ENCODE measurements at places on chromosomes 7 and 10.

- DNase-seq = no peak
Measured at GRCh38 chr10:3287572-3288445, 115.2 kb upstream of the PITRM1 start.

DNA sequence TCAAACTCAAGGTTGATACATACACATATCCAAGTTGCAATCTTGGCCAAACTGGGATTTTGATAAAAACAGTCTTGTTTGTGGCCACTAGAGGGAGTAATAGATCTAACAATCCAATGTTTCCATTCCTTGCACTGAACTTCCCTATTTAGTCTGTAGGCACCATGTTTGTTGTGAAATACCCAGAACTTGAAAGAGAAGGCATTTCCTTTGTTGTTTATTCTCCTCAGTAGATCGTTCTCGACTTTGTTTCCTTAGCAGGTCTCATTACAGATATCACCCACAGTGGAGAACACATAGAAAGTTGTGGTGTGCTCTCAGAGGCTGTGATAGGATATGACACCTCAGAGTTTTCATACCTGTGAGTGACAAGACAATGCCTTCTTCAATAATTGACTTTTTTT is 70.3 kb upstream of the MXI1 start:
- DNase-seq = peak; percentile 17

DNA sequence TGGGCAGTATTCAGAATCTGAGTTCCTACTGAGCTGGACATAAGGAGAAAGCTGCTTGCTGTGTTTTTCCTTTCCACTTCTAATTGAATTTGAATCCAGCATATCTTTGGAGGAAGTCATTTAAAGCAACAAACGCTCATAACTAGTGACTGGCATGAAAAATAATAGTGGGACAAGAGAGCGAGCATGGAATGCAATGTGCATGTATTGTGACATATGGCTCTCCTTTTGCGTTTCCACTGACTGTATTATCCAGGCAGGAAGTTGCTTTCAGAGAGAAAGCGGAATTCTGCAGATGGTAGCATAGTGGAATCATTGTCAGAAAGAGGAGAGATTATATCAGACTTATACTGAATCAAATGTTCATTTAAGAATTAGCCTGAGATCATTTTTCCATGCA is 368.6 kb downstream of the REEP3 start:
- DNase-seq = no peak

- DNase-seq = no peak
Measured at GRCh38 chr7:16753932-16754855, 639 bp downstream of the TSPAN13 start.

GRCh38 chr10:96646301-96646700 is 59.5 kb upstream of the TM9SF3 start:
- no peak for DNase-seq

GRCh38 chr7:97025983-97026714 is 1.5 kb upstream of the DLX5 start:
- no peak for DNase-seq

DNA sequence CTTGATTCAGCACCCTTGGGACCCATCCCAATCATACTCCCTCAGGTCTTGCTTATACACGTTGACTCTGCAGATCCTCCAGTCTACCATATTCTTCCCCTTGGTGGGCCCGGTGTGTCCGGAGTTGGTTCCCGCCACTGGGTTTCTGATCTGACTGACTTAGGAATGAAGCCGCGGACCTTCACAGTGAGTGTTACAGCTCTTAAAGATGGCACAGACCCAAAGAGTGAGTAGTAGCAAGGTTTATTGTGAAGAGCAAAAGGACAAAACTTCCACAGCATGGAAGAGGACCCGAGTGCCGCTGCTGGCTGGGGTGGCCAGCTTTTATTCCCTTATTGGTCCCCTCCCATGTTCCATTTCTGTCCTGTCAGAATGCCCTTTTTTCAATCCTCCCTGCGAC is 5.9 kb upstream of the GDF10 start:
- DNase-seq = no peak

DNA sequence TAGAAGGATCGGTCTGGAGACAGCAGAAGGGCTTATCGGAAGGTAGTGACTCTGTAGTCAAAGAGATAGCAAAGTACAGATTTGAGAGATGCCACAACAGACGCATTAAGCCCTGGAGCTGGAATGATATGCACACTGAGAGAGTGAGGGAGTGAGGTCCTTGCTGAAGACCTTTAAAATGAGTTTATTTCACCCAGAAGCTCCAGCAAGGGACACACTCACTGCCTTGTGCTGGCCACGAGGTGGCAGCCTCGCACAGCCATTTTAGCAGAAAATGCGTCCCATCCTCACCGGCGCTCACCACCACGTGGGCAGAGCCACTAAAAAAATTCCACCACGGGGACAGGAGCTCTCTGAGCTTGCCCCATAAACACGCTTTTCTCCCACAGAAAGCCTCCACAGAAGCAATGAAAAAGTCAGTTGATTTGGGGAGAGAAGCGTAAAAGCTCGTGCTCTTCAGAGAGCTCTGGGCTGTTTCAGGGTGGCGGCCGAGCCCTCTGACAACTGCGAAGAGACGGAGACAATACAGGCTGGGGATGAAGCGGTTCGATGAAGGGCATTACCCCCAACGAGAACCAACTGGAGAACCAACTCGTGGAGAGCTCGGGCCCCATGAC is 163.0 kb upstream of the KLF14 start:
- DNase-seq = peak; percentile 65

DNA sequence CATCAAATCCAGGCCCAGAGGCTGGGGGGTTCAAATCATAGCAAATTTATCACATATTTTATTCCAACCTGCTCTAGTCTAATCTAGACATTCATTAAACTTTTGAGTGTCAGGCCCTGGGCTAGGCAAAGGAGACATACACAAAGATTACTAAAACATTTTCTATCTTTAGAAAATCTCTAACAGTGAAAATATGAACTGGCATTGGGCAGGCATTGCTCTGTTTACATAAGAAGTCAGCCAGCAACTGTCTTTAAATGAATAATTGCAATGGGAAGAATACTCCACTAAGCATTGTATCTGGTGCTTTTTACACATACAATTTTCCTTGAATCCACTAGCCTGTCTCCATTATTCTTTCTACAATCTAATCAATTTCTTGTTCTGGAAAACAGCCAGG is 222.5 kb upstream of the LRRN3 start:
- DNase-seq = no peak

DNA sequence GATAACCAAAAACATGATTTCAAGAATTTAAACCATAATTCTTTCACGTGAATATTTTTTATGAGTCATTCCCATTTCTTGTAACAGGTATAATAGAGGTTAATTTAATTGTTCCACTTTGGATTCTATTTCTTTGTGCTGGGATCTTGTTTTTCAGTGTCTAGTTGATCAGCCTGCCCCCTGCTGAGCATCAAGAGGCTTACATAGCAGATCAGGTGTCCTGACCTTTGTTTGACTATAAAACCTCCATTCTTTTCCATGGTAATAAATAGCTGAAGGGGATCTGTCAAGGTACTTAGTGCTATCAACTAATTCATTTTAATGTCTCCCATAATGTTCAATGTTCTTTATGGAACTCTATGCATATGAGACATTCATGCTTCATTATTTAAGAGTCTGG is 4.9 kb downstream of the COL17A1 start:
- DNase-seq = no peak

DNA sequence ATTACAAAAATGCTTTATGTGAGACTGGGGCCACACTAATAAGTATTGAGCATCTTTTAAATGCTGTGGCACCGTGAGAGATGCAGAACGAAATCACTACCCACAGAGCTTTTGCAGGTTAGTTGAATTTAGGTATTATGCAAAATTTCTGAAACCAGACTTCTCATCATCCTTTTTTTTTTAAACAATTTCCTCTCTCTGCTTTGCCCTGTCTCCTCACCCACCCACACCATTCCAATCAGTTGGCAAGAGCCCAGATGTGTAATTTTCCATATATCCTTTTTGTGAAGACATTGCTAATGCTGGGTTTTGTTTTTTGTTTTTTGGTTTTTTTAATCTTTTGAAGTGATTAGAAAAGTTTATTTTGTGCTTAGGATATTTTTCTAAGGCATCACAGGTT is 1.1 kb downstream of the YAE1 start:
- DNase-seq = no peak

GRCh38 chr10:69807696-69808095 is 6.0 kb downstream of the COL13A1 start:
- DNase-seq = no peak

GRCh38 chr10:25047591-25048301 is 31.3 kb downstream of the THNSL1 start:
- DNase-seq = no peak

- DNase-seq = no peak
Measured at GRCh38 chr7:6545398-6546126, 5.7 kb downstream of the GRID2IP start.

DNA sequence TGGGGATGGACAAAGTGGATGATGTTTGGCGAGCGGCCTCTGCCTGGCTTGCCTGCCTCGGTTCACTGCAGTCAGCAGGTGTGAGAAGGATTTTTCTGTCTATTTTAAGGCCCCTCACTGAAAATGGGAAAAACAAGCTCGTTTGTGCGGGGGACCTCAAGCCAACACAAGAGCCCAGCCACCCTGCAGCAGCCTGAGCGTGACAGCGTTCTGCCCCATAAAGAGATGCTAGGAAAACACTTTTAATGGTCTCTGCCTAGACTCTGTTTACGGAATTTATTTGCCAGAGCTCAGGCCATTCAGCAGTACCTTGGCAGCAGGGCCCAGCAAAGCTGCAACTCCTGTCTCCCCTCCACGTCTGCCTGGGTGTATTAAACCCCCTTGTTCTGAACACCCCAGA is 131.7 kb downstream of the GRK5 start:
- DNase-seq = no peak

DNA sequence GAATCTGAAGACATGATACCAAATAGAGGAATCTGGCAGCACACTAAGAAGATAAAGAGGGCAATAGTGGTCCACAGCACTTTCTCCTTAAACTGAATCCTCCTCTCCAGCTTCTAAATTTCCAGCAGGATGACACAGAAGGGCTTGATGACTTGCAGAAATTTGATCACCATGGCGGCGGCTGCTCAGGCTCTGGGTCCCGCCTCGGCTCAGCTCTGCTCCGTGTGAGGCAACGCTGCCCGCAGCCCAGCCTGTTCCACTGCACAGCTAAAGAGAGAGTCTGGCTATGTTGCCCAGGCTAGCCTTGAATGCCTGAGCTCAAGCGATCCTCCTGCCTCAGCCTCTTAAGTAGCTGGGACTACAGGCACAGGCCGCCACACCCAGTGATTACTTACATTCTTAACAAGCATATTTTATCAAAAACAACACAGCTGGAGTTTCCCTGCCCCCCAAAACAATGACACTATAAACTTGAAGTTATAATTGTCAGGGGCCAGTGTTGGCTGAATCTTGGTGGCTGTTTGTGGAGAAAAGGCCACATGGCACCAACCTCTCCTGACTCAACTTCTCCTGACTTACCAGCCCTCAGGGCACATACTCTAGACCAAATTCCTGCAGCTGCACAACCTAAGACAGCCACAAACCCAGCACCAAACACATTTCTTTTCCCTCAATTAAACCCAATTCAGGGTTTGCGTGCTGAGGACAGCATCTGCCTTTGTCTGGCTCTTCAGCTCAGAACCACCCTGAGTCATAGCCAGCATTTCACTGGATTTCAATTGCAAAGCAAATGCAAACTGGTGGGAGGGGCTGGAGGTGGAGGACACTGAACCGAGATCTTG is 11.6 kb upstream of the TNPO3 start:
- DNase-seq = no peak

DNA sequence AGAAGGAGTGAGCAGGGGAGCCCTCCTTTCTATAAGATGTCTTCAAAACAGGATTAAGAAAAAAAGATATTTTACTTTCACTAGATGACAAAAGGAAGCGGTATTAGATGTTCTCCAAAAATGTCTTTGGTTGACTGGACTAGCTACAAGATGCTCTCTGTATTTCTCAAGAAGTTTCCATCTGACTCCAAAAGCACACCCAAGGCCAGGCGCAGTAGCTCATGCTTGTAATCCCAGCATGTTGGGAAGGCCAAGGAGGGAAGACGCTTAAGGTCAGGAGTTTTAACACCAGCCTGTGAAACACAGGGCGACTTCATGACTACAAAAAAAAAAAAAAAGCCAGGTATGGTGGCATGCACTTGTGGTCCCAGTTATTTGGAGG is 84.5 kb downstream of the PIP4K2A start:
- no peak for DNase-seq

- no peak for DNase-seq
Measured at GRCh38 chr10:131207176-131207575, 104.3 kb downstream of the TCERG1L start.

- no peak for DNase-seq
Measured at GRCh38 chr7:112162142-112162766, 43.9 kb downstream of the DOCK4 start.

- no peak for DNase-seq
Measured at GRCh38 chr7:20063644-20064043, 153.5 kb downstream of the MACC1 start.

DNA sequence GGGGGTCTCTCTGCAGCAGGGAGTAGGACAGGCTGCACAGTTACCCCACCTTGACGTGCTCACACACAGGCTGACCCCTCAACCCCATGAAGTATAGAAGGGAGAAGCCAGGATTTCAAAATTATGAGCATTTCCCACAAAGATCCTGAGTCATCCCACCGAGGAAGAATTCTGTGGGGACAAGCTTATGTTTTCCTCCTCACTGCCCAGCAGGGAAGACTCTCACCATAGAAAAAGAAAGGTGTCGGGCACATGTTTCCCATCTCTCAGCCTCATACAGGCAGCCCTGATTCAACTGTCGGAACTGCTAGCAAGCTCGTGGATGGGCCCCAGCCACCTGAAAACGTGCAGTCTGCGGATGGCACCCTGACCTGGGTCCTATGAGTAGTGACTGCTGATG is 499.7 kb upstream of the MKI67 start:
- DNase-seq = no peak

DNA sequence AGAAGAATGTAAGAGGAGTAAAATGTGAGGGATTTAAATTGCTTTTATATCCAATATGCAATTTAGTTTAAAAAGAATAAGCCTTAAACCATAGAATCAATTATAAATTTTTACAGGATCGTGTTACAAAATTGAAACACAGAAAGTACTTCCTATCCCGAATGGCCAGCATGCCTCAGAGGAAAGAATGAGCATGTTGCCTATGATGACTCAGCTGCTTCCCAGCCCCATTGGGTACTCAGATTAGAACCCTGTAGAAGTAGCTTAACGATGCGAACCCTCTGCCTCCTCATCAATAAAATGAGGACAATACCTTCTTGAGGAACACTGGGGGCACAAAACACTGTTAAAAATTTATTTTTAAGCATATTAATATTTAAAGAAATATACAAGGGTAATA is 113.4 kb upstream of the CDK1 start:
- no peak for DNase-seq

- DNase-seq = no peak
Measured at GRCh38 chr7:132187869-132188789, 388.1 kb downstream of the PLXNA4 start.

GRCh38 chr10:21364196-21365114 is 161.0 kb downstream of the SKIDA1 start:
- no peak for DNase-seq

DNA sequence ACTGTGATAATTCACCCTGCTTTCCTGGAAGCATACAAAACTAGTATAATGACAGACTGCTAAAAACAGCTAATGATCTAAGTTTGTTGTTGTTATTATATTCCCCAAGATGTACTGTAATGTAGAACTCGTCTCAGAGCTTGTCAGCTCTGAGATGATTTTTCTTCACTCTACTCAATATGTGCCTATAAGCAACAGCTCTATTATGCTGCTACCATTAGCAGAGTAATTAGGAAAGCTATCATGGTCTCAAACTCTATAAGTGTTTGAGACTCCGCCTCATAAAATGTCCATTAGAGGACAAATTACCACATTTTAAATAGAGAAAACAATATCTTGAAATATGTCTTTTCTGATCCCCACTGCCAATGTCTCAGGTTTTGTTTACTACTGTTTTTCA is 476.5 kb upstream of the PCDH15 start:
- DNase-seq = no peak

Measured in effector memory CD8-positive, alpha-beta T cell (primary cell).